Aortic smooth muscle cell (primary cell): ENCODE measurements at places on chromosomes 6 and 20. TPM values are rescaled to one million over a fixed set of nuclear protein-coding genes. Genes with fewer than 3 reads are reported as not detected.

The TTLL9 gene
- 0.06 and 0.13 TPM in 2 replicates for total RNA-seq

The MMUT gene
- total RNA-seq: 22.3 and 25.6 TPM in 2 replicates

The PLEKHG1 gene
- total RNA-seq: 5.0 and 6.2 TPM in 2 replicates

The HRH3 gene
- total RNA-seq: not detected in 2 replicates

The ARHGAP40 gene
- total RNA-seq: not detected in 2 replicates

The TRIM31 gene
- total RNA-seq: not detected in 2 replicates

The DEFB124 gene
- total RNA-seq: not detected in 2 replicates

The IPCEF1 gene
- total RNA-seq: 0.12 and 0.13 TPM in 2 replicates

The ARMC2 gene
- total RNA-seq: 1.9 and 2.6 TPM in 2 replicates

The CBLN4 gene
- not detected in 2 replicates for total RNA-seq

The EEF1E1 gene
- 36.3 and 44.1 TPM in 2 replicates for total RNA-seq
